ENCODE measurements at places on chromosomes 5 and 9. TPM values are rescaled to one million over a fixed set of nuclear protein-coding genes. Genes with fewer than 3 reads are reported as not detected.

- no peak for DNase-seq
Observed at GRCh38 chr5:51387884-51388275, 4.6 kb downstream of the ISL1 start.

GRCh38 chr5:42337143-42337542 lies 86.1 kb upstream of the GHR start:
- no peak for DNase-seq

DNA sequence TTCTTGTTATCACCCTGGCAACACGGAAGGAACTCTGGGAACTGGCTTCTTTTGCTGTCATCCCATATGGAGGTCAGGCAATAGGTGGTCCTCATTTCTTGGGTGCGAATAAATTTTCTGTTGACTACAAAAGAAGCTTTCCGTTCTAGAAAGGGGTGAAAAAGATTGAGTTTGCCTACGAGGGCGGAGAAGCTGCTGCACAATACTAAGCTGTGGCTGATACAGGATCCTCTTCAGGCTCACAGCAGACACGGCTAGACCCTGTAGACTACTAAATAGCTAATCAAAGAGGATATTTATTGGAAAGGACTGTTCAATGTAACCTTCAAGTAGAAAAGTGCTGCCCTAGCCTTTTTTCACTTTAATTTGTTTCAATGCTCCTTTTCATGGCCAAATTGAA lies 58.1 kb downstream of the TJP2 start:
- DNase-seq, result no peak

GRCh38 chr5:94761786-94762185 lies 143.3 kb downstream of the SLF1 start:
- no peak for DNase-seq

- peak; percentile 54 for DNase-seq
Observed at GRCh38 chr5:96893342-96893741, 17.0 kb downstream of the ERAP2 start.

DNA sequence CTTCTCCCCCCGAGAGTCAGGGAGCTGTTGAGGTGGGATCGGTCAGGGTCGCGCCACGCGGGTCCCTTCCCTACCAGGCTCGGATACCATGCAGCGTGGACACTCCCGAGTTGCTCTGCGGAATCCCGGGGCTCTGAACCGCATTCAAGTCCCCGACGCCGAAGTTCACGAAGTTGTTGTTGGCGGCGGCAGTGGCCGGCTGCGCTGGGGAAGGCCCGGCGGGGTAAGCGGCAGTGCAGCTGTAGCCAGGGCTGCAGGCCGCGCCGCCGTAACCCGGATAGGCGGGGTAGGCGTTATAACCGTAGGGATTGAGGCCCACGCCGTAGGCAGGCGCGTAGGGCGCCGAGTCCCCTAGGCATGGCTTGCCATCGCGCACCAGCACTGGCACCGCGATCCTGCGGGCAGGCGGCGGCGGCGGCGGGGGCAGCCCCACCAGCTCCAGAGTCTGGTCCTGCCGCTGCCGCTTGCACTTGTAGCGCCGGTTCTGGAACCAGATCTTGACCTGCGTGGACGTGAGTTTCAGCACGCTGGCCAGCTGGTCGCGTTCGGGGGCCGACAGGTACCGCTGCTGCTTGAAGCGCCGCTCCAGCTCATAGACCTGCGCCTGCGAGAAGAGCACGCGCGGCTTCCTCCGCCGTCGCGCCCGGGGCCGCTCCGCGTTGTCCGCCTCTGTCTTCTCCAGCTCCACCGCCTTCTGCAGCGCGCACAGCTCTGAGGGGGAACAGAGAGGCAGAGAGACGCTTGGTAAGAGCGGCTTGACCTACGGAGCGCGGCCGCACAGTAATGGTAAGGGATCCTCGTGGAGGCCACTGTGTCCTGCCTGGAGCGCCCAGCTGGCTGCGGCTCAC lies 2.3 kb downstream of the NKX2-5 start:
- no peak for DNase-seq

DNA sequence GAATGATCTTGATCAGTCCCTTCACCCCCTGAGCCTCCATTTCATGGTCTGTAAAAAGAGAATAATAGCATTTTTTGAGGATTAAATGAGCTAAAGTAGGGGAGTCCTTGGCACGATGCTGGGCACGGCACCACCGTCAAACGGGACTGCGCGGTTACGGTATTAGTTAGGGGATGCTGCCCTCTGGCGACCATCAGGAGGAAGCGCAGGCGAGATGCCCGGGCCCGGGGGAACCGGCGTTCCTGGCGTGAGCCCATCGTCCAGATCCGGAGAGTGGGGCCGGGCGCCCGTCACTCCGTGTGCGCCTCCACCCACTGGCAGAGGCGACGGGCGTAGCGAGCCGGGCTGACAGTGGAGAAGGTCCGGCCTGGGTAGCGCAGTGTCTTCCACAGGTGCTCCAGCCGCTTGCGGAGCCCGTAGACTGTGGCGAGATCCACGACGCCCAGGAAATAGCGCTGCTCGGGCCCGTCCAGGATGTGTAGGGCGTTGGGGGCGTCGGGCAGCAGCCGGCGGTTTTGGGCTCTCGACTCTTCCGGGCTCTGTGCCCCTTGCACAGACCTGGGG lies 4.8 kb upstream of the ST6GALNAC4 start:
- DNase-seq, result peak; percentile 44

GRCh38 chr9:70120834-70121510 lies 77.3 kb downstream of the MAMDC2 start:
- DNase-seq, result peak; percentile 74

FGFR4 gene
- total RNA-seq, result 110 TPM

LHX3 gene
- total RNA-seq, result not detected

BHMT2 gene
- total RNA-seq, result 53.9 TPM

DMRT3 gene
- total RNA-seq, result not detected

OR13F1 gene
- not detected for total RNA-seq

SPINK13 gene
- 0.14 TPM for total RNA-seq

STC2 gene
- 25.5 TPM for total RNA-seq
